SJSA1 (cell line): ENCODE measurements at places on chromosomes 5 and 9.

DNA sequence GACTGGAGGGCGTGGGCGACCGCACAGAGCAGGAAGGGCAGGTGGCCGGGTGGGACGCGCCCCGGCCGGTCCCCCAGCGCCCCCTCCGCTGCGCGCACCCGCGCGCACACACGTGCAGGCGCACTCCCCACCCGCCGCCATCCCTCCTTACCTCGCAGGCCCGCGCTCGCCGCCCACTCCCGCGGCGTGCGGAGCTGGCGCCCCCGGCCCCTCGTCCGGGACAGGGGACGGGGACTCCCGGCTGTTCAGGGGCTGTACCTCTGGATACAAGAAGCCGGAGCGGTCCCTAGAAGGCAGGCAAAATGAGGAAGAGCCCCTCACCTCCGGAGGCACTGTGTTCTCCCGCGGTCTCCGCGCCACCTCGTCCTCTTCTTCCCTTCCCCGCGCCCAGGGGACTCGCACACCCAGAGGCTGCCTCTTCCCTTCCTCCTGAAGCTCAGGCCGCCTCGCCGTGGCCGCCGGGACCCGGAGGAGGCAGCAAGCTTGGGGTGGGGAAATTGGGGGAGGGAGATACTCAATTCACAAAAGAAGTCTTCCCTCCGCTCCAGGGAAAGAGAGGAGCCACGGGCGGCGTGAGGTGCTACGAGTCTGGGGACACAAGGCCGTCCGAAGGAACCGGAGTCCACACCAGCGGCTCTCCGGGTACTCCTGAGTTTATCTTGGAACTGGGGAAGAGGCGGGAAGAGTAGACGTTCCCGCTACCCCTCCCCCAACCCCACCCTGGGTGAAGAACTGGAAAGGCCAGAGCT is 1.4 kb upstream of the GABRB2 start:
- no peak for DNase-seq

DNA sequence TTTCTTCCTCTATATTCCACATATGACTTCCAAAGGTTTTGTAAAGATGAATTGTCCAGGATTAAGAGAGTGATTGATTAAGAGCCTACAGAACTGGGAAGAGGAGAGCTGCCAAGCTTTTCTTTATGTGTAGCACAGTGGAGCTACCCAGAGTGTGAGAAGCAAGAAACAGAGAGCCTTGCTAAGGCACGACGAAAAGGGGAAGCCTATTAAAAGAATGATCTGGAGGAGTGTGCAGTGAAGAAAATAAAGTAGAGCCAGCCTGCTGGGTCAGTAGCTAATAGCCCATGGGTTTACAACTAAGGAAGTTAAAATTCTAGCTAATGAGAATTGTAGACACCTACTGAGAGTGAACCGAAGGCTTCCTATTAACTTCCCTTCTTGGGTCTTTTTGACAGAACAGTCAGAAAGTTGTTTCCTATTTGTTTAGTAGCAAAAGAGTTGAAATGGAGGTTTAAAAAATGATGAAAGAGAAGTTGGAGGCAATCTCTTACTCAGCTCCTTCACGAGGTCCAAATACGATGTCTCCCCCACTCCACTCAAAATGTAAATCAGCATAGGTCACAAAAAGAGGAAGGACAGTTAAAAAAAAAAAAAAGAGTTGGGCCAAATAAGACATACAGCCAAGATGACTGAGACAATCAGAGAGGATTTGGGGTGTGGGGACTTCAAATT is 957 bp upstream of the PRR16 start:
- DNase-seq = no peak

DNA sequence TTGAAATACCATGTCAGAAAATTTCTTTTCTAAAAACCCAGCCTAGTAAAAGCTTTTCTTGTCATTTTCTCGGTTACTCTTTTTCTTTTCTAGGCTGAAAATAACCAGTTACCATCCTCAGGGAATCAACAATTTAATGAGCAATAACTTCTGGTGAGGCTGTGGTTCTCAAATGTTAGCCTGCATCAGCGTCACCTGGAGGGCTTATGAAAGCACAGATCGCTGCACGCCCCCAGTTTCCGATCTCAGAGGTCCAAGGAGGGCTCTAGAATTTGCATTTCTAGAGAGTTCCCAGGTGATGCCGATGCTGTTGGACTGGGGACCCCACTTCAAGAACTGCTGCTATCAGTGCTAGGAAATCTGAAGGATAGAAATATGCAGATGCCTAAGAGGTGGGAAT is 28.9 kb upstream of the TLE1 start:
- DNase-seq = no peak

GRCh38 chr9:38025166-38025565 is 43.9 kb downstream of the SHB start:
- DNase-seq = no peak

- DNase-seq = no peak
Observed at GRCh38 chr5:181058786-181059296, 18.8 kb downstream of the BTNL9 start.

- no peak for DNase-seq
Observed at GRCh38 chr5:77607324-77607723, 31.2 kb downstream of the OTP start.

- DNase-seq = no peak
Observed at GRCh38 chr9:624935-625500, 216.5 kb upstream of the DMRT1 start.

DNA sequence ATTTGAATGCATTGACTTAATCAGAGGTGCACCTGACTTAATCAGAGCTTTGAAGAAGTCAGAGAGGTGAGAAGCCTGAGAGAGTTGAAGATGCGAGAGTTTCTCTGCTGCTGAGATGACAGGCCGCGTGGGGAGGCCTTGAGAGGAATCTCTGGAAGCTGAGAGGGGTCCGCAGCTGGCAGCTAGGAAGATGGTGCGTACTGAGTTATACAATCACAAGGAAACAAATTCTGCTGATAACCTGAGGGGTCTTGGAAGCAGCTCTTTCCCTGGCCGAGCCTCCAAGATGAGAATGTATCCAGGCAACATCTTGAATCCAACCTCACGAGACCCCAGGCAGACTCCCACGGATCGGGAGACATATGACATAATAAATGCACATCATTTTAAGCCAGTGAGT is 91.7 kb downstream of the SPATA31A6 start:
- no peak for DNase-seq

DNA sequence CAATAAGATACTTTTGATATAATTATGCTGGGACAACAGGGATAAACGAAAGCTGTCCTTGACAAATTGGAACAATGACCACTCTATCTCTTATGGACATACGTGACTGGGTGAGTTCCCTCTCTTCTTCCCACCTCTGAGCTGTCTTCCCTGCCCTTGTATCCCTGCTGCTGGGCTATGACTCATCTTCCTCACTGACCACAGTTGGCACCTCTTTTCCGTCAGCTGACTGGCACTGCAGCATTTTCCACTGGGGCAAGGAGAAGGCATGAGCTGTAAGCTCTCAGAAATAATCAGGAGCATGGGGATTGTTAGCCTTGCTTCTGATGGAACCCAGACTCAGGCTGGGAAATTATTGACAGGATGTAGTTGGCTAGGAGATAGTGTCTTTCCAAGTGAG is 48.7 kb downstream of the PCSK1 start:
- peak; percentile 50 for DNase-seq

- DNase-seq = no peak
Observed at GRCh38 chr9:16806674-16807073, 63.8 kb downstream of the BNC2 start.

GRCh38 chr5:76050134-76050533 is 33.0 kb upstream of the SV2C start:
- no peak for DNase-seq

- no peak for DNase-seq
Observed at GRCh38 chr5:142506046-142506445, 179.8 kb downstream of the FGF1 start.

- DNase-seq = no peak
Observed at GRCh38 chr5:174735498-174736330, 11.3 kb downstream of the MSX2 start.

DNA sequence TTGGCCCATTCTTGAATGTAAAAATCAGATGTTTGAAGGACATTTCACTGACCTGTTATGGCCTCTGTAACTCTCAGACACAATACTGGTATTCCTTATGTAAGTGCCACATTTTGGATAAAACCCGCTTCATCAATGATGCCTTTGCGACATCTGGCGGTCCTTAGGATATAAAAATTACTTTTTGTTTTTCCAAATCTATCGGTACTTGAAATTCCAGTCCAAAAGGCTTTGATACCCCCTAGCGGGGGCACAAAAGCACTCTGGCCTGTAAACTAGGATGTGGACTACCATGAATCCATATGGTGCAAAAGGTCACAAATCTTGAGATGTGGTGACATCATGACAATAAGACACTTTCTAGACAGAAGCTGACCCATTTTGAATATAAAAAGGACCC is 291.8 kb downstream of the KIAA0825 start:
- peak; percentile 7 for DNase-seq

DNA sequence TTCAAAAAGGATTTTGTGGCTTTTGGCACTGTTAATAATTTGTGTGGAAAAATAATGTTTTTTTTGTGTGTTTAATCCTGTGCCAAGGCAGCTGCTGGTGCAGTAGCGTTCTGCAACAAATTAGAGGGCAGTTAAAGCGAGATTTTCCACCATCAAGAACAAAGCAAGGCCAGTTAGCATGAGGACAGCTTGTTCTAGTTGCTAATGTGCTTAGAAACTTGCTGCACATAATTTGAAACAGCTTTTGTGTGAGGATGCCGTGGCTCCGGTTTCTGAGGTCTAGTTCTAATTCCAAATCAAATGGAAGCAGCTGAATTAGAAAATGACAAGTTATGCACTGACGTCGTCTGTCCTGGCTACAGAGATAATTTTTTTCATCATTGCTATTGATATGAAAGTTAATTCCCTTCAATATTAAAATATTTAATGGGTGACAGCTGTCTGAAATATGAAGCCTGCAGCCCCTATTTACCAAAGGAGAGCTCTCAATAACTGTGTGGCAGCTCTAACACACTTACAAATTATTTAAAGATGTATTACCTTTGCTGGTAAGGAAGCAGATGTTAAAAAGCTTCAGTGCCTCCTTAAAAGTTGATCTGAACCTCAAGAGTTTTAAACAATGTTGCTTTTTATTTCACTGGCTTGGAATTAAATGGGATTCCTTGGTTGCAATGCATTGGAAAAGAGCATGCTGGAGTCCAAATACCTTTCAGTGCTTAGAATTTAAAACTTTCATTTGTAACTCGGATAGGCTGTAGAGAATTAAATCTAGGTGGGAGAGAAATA is 128.6 kb downstream of the SPATA31D1 start:
- DNase-seq = no peak

DNA sequence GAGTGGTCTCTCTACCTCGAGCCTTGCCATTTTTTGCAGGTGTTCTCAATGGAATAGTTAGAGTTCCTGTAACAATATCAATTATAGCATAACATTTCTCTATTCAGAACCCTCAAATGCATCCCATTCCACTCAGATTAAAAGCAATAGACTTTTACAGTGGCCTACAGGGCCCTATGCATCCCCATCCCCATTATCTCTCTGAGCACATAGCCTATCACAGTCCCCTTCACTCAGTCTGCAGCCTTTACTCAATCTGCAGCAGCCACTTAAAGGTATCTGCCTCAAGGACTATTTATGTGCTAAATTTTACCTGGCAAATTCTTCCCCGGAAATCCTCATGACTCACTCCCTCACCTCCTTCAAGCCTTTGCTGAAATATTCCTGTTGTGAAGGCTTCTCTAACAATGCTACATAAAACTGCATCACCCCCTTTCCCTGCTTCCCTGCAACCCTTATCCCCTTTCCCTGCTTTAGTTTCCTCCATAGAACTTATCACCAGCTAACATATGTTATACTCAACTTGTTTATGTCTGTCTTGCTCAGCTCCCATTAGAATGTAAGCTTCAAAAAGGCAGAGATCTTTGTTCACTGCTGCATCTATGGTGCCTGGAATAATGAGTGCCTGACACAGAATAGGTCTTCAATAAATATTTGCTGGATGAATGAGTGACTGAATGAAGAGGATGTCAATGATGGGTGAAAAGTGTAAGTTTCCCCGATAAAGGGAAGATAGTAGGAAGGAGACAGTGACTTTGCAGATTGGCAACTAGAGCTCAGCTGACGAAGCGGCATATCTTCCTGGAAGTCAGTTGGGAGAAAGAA is 54.1 kb upstream of the ZNF366 start:
- DNase-seq = no peak

- DNase-seq = no peak
Observed at GRCh38 chr9:137648396-137648795, 29.6 kb downstream of the EHMT1 start.

GRCh38 chr9:126833020-126833419 is 27.4 kb upstream of the ZBTB34 start:
- DNase-seq = no peak

GRCh38 chr9:105087910-105088898 is 156.2 kb upstream of the SLC44A1 start:
- DNase-seq = no peak

GRCh38 chr5:176621661-176622079 is 8.7 kb downstream of the SNCB start:
- DNase-seq = no peak

DNA sequence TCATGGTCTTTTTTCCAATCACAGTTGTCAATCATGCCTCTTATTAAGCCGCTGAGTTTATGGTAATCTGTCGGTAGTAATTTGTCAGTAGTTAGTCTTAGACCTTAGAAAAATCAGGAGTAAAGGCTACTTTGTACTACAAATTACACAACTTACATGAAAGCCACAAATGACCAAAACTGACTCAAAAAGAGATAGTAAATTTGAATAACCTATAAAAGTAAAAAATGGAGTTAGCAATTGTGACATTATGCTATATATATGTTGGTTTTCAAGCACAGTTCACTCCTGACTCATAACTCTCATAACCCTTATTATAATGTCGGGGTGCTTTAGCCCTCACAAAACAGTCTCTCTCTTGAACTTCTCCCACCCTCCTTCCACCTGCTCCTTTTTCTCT is 251.8 kb downstream of the ROR2 start:
- no peak for DNase-seq

DNA sequence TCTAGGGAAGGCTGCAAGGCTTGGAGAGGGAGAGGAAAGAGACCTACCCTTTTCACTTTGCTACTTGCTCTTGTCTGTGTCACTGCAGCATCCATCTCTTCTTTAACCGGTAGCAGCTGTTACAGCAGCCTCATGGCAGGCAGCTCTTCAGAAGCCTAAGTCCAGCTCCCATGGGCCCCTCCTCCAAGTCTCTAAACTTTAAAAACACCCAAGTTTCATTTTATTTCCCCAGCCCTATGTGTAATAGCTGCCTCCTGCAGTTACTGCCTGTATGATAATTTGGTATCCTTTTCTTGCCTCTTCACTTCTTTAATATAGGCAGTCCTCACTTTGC is 313.1 kb upstream of the PIK3R1 start:
- no peak for DNase-seq

DNA sequence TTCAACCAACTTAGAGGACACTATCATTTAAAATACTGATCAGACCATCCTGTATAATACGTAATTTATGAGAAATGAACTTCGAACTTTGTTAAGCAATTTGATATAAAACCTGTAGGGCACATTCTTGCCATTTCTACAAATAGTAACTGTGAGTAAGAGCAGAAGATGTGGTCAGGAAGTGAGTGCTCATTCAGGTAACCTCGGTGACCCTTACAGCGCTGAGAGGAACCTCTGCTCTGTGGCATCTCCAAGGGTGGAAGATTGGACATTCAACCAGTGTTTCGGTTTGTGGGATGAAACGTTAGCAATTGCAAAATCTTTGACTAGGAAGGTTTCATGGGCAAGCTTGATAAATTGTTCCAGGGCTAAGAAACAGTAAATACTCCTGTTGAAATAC is 194.8 kb upstream of the IRX2 start:
- DNase-seq = no peak
